ENCODE measurements at places on chromosomes 5 and 9.

- no peak for DNase-seq
These were observed 109.4 kb downstream of the ANKRD55 start for GRCh38 chr5:56123531-56124243.

DNA sequence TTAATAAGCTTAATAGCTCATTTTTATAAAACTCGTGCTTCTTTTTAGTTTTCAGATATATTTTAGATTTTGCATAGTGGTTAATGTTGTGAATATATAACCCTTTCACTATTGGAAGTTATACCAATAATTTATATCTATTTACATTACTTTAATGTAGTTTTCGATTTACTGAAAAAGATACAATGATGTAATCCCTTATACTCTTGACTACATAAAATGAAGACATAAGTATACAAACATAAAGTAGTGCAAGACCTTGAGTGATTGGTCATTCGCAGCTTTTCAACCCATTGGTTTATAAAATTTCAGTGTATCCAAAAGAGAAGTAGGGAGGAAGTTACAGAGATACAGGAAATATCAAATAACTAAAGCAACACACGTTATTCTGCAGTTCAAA lies 84.3 kb upstream of the GRHPR start:
- no peak for DNase-seq

DNA sequence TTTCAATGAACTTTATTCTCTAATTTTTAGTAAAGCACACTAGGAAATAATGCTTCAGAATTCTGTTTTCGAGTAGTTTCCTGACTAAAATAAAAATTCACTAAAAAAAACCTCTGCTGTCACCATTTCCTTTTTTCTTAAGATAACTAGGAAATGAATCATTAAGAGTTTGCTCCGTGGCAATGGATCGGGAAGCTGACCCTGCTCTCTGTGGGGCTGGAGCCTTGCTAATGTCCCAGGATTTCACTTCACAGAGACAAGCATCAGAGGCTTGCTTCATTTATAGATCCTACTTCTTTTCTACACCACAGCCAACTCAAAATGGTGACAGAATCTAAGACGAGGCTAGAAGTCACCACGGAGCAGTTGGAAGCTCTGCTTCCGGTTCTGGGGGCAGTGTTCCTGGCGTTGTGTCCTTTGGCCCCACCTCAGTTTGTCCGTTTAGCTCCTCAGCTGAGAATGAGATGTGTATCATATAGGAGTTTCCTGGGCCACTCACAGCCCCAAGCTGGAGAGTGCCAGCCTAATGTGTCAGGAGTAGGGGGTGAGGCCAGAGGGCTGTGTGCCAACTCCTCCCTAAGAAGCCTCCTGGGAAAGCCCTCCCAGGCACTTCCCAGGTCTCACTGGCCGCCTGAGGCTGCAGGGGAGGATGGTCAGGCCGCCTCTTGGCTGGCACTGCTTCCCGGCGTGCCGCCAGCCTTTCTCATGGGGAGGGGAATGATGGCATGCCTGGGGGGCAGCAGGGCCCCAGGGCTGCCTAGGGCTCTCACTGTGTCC lies 19.6 kb downstream of the TENT4A start:
- no peak for DNase-seq

DNA sequence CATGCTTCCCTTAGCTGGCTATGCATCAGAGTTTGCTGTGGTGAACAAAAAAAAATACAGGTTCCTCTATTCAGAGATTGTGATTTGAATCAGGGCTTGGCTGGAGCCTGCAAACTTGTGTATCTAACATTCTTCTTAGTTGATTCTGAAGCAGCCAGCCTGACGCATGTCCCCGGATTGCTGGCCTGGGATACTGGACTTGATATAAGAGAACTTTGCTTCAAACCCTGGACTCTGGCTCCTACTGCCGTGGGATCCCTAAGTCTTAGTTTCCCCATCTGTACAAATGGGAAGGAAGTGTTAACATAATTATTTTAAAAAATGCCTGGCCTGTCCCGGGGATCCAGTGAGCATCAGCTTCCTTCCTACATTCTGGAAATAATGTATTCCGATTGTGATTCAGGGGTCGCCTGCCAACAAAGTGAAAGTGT lies 292.8 kb downstream of the ARHGEF28 start:
- DNase-seq: no peak

DNA sequence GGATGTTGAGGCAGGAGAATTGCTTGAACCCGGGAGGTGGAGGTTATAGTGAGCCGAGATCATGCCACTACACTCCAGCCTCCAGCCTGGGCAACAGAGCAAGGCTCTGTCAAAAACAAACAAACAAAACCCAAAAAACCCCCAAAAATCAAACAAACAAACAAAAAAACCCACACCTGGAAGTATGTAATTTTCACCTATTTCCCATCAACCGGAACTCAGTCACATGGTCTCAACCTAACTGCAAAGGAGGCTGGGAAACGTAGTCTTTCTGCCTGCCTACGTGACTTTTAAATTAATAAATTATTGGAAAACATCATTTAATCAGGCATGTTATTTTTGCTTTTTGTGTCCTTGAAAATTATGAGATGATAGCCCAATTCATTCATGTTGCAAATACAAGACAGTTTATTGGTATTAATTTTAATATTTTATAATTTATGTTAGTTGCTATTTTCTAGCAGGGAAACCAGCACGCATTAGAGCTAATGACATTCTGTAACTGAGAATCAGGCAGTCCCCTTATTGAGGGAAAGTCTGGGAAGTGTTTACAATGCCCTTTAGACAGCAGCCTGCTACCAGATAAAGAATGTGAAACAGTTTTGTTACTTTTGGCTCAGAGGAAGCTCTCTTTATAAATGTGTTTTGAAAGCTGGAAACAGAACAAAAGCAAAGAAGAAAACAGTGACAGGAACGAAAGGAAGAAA lies 110.3 kb downstream of the NXNL2 start:
- no peak for DNase-seq

- no peak for DNase-seq
These were observed 13.0 kb downstream of the F2R start for GRCh38 chr5:76728965-76729364.

DNA sequence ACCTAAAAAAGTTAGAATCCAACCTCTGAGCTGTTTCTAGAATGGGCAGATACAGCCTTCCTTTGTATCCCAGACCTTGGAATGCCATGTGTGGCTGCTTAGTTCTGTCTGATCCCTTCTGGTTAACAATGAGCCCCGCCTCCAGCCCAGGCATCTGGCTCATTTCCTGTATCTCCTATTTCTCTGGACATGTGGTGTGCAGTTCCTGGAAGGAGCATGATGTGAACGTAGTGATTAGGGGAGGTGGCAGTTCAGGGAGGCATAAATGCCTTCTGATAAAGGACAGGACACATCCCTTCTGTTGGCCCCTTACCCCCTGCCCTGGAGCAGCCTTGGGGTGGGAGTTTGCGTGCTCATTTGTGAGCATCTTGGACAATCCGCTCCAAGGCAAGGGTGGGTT lies 243.0 kb downstream of the ZSWIM6 start:
- DNase-seq: no peak

DNA sequence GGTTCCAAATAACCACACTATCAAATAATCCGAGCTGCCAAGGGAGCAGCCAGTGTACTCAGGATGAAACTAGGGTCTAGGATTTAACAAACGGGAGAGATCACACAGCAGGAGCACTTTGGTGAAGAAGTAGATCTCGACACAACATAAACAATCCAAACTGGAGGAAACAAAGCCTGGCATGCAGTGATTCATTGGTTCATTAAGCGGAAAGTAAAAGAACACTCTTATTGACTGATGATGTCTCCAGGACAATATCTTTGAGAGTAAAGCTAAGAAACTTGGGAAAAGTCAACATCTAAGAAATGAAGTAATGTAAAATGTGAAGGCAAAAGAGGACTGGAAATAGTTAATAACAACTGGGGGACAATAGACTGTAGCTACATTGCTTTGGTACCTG lies 1478.3 kb upstream of the CDH9 start:
- DNase-seq: no peak

DNA sequence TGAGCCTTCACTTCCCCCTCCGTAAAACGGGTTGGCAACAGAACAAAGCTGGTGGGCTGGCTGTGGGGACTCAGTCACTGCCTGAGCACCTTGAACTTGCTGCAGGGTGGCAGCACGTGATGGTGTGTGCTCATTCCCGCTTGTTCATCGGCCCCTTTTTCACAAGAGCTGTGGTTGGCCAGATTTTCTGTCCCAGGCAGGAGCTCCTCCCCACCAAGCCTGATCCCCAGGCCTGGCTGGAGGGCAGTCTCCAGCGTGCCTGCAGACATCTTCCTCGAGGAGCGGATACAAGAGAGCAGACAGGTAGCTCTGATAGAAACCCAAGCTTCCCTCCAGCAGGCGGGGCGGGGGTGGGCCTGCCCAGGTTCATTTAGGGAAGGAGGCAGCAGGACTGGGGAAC lies 61.9 kb upstream of the ORM1 start:
- no peak for DNase-seq

DNA sequence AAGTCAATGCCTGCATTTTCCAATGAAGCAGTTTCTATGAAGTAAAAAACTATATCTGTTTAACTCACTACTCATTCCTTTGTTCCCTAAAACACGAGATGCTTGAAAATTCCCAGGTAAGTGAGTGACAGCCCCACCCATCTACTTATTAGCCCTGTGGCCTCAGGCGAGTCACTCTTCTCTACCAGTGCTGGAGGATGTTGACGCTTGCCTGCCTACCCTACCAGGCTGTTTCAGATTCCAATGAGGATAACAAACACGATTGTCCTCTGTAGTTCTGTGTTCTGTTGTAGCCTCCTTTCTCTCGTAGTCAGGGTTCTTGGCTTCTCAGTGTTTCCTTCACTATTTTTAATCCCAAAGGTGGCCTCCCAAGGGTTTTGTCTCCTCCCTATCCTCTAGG lies 388.8 kb downstream of the KDM4C start:
- DNase-seq: no peak

- DNase-seq: no peak
These were observed 414.1 kb downstream of the ACTL7B start for GRCh38 chr9:108441726-108442125.

- no peak for DNase-seq
These were observed at the start of gene NUDT12 for GRCh38 chr5:103562453-103563157. NUDT12 (minus strand) TSS chr5:103562789; CDS start chr5:103560248, 2,541 bp downstream.

GRCh38 chr9:123739902-123740301 lies 190.0 kb downstream of the DENND1A start:
- no peak for DNase-seq

- no peak for DNase-seq
These were observed 68.8 kb downstream of the RXRA start for GRCh38 chr9:134395002-134395517.

DNA sequence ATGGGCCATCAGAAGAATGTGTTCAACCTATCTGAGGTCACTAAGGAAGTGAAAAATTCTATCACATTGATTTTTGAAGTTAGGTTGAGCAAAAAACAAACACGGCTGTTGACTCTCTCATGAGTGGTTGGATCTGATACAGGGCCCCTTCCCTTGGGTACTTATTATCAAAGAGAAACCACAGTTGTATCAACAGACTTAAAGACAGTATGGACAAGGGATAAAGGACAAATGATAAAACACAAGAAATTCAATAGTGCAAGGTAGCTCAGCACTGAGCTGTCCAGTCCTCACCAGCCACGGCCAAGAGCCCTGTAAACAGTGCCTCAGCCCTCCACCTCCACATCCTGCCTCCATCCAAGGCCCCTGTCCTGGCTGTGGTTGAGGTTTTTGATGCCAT lies 86.9 kb downstream of the UBE2QL1 start:
- DNase-seq: no peak

DNA sequence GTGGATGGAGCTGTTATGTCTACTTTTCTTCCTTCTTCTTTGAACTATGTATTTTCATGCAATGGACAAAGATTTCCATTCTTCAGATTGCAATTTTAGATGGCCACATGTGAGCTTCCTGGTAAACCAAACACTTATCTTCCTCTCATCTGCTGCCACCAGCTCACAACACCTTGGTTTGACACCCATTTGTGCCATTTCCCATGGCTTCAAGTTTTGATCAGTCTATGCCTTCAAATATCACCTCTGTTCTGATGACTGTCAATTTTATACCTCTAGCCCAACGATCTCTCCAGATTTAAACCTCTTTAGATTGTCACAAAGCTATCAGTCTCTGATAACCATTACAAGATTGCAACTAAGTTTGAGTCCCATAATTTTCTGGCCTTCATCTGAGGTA lies 147.2 kb downstream of the TMEM38B start:
- no peak for DNase-seq

DNA sequence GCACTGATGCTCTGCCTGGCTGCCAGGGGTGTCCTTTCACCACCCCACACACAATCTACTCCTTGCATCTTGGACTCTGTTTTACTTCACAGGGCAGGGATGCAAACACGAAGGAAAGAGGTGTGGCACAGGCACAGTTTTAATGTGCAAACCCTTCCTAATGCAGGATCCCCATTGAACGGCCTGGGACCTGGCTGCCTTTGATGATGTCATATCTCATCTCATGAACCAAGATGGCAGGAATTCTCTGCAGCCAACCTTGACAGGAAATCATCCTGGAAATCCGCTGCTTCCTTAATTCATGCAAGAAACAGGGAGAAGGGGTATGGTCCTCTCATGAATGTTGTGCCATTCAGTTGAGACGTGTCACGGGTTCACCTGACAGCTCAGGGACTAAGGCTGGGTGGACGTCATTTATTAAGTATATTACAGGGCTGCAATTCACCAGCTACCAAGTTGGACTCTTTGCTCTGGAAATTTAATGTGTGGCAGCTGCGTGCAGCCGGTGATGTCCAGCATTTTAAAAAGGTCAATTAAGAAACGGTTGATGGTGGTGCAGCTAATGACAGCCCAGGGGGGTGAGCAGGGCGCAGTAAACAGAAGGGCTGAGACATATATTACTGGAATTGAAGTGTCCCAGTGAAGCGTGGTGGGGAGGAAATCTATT lies 91.5 kb downstream of the LMNB1 start:
- DNase-seq: no peak

GRCh38 chr9:95505717-95506427 lies 10.9 kb downstream of the PTCH1 start:
- DNase-seq: no peak

- no peak for DNase-seq
These were observed 798.3 kb downstream of the MAT2B start for GRCh38 chr5:164303646-164304215.

DNA sequence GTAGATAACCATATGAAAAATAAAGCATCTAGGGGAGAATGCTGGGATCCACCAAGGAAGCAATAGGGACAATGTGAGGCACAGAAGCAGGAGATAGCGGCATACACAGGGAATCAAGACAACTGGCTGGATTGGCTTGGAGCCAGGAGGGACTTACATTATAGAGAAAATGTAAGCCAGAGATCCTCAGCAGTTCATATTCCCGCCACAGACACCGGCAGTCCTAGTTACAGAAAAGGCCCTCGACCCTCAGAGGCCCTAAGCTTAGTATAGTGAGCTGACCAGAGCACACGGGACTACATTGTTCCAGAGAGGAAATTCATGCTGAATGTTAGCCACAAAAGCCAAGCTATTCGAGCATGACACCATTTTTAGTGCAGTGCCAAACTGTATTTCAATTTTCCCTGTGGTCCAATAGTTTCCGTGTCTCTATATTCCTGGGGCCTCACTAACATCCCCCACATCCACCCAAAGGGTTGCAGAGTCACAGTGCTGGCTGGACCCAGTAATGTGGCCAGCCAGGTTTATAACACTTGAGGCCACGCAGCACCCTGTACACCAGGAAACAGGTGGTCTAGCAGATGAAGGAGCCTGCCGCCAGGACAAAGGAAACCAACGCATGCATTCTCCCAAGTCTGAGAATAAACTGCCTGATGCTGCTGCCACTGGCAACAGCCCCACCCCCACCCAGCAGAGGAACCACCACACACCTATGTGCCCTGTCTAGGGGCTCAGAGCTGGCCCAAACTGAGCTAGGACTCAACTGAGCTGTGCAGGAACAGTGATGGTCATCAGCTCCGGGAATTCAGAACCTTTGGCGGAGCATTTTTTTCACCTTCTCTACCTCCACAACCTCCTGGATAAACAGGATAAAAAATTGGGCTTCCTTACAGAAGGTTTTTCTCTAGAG lies 693.2 kb upstream of the CHD1 start:
- no peak for DNase-seq

- no peak for DNase-seq
These were observed 22.5 kb downstream of the TICAM2 start for GRCh38 chr5:115579747-115580173.

Data from NK-92 treated with Interleukin-12 subunit alpha and Interleukin-12 subunit beta, amount 100 ng/mL, for 24 hours (cell line).